ENCODE measurements at places on chromosomes 6 and 20.
A peak's percentile ranks its signal among the peaks of the same experiment; 100 is the strongest.

- no peaks in the 10 kb centered on the region for H3K4me1 ChIP-seq
- H3K27ac ChIP-seq, result no peak overlapping the region
- H3K4me3 ChIP-seq, result no peak overlapping the region
- H3K36me3 ChIP-seq, result peaks cover 58% of the 10 kb centered on the region
- no peaks in the 10 kb centered on the region for H3K27me3 ChIP-seq
Observed at GRCh38 chr6:36967301-36967700, 12.8 kb downstream of the PI16 start.

DNA sequence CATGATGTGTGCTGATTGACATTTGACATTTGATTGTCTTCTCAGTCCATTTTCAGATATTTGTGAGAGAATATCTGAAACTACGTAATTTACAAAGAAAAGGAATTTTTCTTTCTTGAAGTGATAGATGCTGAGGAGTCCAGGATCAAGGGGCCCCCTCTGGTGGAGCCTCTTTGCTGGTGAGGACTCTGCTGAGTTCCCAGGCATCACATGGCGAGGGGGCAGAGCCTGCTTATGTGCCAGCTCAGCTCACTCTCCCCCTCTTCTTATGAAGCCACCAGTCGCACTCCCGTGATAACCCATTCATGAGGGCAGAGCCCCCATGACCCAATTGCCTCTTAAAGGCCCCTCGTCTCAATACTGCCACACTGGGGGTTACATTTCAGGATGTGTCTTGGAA lies 91.3 kb downstream of the RPP40 start:
- H3K4me1 ChIP-seq, result peaks cover 10% of the 10 kb centered on the region
- H3K27me3 ChIP-seq, result no peaks in the 10 kb centered on the region
- peak; percentile 68 for DNase-seq
- peaks cover 13% of the 10 kb centered on the region for H3K36me3 ChIP-seq

GRCh38 chr6:75135450-75135849 lies 70.4 kb downstream of the COL12A1 start:
- H3K4me1 ChIP-seq, result no peaks in the 10 kb centered on the region
- H3K4me3 ChIP-seq, result no peak overlapping the region
- no peaks in the 10 kb centered on the region for H3K36me3 ChIP-seq

GRCh38 chr6:45959534-45960145 lies 56.0 kb downstream of the CLIC5 start:
- H3K27me3 ChIP-seq, result no peaks in the 10 kb centered on the region
- no peaks in the 10 kb centered on the region for H3K36me3 ChIP-seq
- H3K4me3 ChIP-seq, result no peak overlapping the region
- no peak for DNase-seq
- H3K4me1 ChIP-seq, result no peaks in the 10 kb centered on the region

DNA sequence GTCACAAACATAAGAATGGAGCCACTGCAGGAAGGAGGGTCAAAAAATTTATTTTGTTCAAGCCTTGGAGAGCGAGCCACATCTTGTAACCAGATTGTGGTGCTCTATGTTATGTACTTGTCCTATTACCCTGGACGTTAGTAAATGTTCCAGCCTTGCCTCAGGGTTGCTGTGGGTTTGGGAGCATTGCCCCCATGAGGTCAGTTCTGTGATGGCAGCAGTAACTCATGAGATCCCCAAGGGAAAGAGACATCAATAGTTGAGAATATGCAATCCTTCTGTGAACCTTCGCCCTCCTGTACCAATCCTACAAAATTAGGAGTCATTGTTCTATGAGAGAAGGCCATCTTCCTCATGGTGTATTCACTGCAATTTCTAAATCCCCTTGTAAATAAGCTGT lies 16.4 kb upstream of the CFAP206 start:
- H3K36me3 ChIP-seq, result no peaks in the 10 kb centered on the region
- peak; percentile 85 for DNase-seq
- no peaks in the 10 kb centered on the region for H3K27me3 ChIP-seq
- H3K4me1 ChIP-seq, result no peaks in the 10 kb centered on the region
- H3K4me3 ChIP-seq, result no peak overlapping the region

DNA sequence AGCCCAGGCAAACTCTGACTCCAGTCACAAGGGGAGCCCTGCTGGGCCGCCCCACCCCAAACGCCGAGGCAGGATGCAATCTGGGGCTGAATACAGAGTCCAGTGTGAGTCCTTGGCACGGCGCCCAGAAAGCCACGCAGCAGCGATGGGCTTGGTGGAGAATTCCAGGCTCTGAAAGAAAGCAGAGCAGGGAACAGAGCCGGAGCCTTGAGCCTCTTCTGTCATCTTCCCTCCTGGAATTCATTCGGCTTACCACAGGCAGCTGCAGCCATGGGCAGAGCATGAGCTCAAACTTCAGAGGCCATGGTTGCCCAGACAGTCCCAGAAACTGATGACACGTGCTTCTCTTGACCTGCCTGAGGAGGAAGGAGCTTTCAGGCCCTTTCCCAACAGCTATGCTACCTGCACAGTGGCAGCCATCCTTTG lies 441.1 kb upstream of the JARID2 start:
- H3K36me3 ChIP-seq, result no peaks in the 10 kb centered on the region
- no peak overlapping the region for H3K4me3 ChIP-seq
- DNase-seq, result no peak
- H3K27me3 ChIP-seq, result no peaks in the 10 kb centered on the region

DNA sequence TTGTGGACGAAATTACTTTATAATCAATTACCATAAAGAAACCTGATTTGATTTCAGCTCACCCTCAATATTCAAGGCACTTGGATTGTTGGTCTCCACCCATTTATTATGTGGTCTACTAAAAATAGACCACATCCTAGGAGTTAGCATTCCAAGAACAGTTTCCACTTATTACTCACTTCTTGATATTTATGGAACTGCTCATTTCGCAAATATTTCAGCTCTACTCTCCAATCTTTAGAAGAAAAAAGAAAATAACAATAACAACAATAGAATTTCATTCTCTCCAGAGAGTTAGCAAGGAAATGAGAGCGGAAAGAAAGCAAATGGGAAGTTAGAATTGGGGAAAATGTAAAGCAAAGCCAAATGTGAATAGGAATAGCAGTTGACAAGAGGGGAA lies 26.2 kb upstream of the HDAC2 start:
- no peaks in the 10 kb centered on the region for H3K27me3 ChIP-seq
- H3K4me3 ChIP-seq, result no peak overlapping the region
- no peaks in the 10 kb centered on the region for H3K4me1 ChIP-seq
- no peaks in the 10 kb centered on the region for H3K36me3 ChIP-seq

All from endodermal cell (in vitro differentiated cells).